ENCODE measurements at places on chromosomes 4 and X.

DNA sequence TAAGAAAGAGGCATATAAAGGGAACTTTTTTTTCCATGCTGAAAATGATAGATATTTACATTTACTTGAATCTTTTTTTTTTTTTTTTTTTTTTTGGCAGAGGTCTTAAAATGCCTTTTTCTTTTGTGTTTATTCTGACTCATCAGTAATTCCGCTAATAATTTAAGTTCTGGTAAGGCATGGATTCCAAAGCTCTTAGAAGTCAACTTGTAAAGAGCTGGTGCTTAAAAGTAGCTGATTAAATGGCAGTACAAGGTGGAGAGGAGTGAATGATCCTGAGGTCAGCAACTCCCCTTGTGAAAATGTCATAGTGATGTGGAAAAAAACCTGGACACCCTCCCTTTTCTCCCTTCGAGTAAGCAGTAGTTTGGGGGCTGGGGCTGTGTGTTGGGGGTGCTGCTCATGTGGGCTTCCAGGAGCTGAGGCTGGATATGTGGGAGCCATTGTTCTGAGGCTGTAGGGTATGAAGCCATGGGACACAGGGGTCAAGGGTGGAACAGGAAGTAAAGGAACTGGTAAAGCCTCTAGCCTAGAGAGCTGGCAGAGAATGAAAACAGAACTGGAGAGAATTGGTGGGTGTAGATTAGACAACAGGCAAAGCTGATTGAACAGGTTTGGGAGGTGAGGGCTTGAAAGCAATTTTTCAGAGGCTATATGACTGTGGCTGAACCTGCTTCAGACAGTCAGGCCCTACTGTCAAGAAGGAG, 41.0 kb upstream of the PITX2 start:
- no peak for DNase-seq

DNA sequence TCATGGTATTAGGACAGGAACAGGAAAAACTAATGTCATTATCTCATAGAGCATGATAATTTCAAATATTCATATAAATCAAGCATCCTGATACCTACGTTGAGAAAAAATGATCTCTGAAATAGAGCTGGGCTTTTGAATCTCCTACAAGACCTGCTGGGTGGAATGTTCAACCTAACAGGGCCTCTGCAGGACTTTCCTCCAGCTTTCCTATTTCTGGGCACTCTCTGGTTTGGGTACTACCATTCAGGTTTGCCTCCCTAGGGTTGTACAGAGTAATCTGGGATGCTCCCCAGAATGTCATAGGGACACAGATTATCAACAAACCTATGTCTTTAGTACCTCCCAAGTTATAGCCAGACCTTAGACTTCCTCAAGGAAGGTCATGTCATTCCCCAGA, 108.9 kb downstream of the CDS1 start:
- no peak for DNase-seq

- no peak for DNase-seq
Measured at GRCh38 chrX:136210806-136211205, 40.4 kb downstream of the MAP7D3 start.

DNA sequence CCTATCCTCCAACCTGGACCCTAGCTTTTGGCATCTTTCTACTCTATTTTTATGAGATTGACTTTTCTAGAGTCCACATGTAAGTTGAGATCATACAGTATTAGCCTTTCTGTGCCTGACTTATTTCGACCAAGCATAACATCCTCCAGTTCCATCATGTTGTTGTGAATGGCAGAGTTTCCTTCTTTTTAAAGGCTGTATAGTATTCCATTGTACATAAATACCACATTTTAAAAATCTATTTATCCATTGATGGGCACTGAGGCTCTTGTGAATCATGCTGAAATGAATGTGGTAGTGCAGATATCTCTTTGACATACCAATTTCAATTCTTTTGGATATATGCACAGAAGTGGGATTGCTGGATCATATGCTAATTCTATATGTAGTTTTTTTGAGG, 40.3 kb upstream of the STIM2 start:
- DNase-seq = no peak

DNA sequence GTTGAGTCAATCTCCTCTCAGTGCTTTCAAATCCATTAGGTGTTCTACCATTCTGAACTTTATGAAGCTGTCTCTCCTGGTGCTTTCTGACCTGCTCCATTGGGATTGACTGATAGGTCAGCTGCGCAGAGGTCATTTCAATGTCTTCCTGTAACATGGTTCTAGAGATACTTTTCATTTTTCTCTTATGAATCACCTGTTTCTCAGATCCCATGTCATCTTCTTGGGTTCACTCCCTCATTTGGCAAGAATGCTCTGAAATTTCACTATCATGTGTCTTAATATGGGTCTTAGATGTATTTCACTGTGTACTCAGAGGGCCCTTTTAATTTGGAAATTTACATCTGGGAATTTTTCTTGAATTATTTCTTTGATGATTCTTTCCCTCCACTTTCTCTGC, 13.8 kb upstream of the PGM2 start:
- no peak for DNase-seq

- DNase-seq = no peak
Measured at GRCh38 chr4:176676901-176677300, 115.8 kb downstream of the VEGFC start.
